ENCODE measurements at places on chromosomes 5 and 9.

DNA sequence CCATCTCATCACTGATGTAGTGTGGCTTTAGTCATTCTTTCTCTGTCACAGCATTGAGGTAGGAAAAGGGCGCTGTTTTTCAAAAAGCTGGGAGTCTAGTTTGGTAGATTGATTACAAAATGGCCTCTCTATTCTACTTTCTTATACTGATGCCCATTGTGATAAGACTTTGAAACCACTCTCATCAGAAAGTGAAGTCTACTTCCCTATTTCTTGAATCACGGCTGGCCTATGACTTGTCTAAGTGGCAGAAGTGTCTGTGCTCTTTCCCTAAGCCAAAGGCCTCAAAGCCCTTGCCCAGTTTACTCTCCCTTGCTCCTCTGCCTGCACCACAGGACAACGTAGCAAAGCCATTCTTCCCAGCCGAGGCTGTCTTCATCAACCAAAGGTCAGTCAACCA is 83.0 kb upstream of the IL33 start:
- DNase-seq, result no peak

GRCh38 chr9:120336021-120336752 is 243.8 kb downstream of the CDK5RAP2 start:
- no peak for DNase-seq

DNA sequence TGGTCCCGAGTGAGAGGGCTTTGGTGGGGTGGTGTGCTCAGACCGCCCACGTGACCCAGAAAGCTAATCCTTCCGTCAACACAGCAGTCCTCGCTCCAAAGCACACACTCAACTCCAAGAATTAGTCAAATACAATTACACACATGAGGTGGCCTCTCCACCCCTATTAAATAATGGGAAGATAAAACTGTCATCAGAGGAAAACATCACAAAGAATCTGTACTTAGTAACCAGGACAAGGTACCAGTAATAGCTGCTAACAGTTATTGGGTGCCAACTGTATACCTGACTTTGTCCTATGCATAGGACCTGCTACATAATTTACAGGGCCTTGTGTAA is 222.8 kb downstream of the HSPA4 start:
- DNase-seq, result no peak

- no peak for DNase-seq
These were observed 346.9 kb upstream of the ARRDC3 start for GRCh38 chr5:91730026-91730425.

DNA sequence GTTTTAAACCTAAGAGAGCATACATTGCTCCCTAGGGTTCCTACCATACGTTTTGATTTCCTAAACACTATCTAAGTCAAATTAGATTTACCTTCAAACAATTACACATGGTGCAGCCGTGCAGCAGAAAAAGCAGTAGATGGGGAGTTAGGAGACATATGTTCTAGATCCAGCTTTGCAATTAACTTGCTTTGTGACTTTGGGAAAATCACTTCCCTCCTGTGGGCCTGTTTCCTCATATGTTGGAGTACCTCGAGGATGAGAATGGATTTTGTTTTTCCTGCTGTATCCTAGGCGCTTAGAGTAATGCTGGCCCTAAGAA is 711 bp downstream of the MRPL50 start:
- DNase-seq, result no peak

- DNase-seq, result peak; percentile 12
These were observed 2.5 kb downstream of the FST start for GRCh38 chr5:53482717-53483638.

GRCh38 chr5:35162848-35163709 is 67.2 kb downstream of the PRLR start:
- no peak for DNase-seq

GRCh38 chr5:1507457-1507856 is 16.3 kb downstream of the LPCAT1 start:
- DNase-seq, result no peak

DNA sequence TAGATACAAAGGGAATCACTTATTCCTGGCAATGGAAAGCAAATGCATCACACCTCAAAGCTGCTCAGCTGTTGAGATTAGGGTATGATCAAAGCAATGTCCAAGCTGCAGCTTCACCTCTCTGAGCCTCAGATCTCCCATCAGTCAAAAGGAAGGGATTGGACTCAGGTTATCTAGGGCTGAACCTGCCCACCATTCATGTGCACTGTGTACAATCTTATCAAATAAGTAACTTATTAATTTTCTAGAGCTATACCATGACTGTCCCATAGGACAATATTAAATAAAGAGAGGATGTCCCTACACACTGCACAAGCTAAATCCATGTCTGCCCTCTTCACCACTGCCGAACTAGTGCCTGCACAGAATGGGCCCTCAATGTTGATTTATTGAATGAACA is 127.0 kb downstream of the HSD17B3 start:
- no peak for DNase-seq

DNA sequence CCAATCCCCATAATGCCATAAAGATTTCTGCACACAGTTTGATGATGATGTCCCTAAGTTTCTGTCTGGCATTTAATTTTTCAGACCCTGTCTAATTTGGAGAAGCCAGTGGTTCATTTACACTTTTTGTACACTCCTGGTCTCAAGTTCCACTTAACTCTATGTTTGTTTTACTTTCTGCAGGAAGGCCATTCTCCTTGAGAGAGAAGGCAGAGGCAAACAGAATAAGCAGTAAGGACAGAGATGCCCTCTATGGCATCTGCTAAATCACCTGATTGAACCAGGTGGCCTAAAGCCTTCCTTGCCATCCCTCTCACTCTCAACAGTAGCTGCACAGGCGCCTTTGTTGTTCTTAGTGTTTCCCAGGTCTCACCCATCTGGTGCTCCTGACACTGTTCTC is 86.1 kb upstream of the LRRTM2 start:
- DNase-seq, result no peak

GRCh38 chr5:42962124-42962523 is 78.0 kb downstream of the ANXA2R start:
- DNase-seq, result no peak

GRCh38 chr5:107085572-107085971 is 585.2 kb downstream of the EFNA5 start:
- DNase-seq, result no peak

DNA sequence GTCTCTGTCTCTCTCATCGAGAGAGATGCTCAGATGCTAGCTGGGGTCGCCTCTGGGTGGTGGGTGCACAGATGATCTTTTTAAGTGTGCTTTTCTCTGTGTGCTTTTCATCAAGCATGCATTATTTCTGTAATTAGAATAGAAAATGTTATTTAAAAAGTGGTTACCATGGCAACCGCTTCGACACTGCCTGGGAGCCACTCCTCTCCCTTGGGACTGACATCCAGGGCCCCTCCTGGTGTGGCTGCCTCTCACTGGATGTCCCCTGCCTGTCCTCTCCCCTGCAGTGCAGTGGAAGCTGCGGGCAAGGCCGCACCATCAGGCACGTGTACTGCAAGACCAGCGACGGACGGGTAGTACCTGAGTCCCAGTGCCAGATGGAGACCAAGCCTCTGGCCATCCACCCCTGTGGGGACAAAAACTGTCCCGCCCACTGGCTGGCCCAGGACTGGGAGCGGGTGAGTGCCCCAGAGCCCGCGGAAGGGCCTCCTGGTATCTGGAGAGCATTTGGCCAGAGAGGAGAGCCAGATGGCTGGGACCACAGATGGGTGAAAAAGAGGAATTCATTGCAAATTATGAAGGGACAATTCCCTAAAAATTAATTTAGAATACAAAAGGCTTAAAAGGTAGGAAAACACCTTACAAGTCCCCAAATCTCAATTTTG is 34.7 kb downstream of the ADAMTSL2 start:
- no peak for DNase-seq

- no peak for DNase-seq
These were observed 9.8 kb downstream of the SLC44A1 start for GRCh38 chr9:105254226-105254625.

DNA sequence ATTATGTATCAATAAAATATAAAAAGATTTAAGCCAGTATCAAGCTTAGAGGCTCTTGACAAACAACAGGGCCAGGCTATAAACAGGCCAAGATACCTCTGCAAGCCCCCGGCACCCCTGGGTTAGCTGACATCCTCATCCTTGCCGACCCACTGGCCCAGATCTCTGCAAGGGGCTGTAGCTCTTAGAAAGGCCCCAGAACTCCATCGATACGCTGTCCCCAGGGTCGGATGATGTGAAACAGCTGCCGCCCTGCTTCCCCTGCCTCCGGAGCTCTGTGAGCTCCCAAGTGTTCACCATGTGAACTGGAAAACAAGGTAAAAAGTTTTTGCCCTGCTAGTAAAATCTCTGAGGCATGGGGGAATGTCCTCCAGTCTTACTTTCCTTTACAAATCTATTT is 20.1 kb downstream of the SH3PXD2B start:
- DNase-seq, result no peak

DNA sequence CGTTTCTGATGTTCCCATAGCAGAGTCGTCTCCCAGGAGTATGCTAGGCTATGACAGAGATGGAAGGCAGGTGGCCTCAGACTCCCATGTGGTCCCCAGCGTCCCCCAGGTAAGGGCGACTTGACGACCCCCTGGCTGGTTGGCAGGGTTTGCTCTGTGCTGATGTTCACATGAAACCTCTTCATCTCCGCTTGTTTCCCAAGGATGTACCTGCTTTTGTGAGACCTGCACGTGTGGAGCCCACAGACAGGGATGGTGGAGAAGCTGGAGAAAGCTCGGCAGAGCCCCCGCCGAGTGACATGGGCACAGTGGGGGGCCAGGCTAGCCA is 108.3 kb downstream of the WNK2 start:
- DNase-seq, result no peak

DNA sequence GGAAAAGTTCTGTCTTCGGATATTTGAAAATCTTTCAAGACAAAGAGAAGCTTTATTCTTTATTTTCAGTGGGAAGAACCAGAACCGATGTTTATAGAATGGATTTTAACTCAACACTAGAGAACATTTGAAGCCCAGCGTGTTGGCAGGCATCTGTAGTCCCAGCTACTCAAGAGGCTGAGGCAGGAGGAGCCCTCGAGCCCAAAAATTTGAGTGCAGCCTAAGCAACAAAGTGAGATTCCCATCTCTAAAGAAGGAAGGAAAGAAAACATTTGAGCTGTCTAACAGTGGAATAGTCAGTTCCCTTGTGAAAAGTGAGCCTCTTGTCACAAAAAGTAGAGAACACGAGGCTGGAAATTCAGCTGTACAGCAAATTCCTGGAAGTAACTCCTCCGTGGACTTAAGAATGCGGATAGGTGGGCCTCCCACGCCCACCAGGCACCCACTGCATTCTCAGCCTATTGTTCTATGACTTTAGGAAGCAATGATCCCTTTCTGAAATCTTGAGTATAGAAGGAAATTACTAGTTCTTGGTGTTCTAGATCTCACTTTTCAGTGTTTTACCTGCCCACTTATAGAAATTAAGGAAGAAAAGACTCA is 2.3 kb upstream of the PTPDC1 start:
- DNase-seq, result no peak

DNA sequence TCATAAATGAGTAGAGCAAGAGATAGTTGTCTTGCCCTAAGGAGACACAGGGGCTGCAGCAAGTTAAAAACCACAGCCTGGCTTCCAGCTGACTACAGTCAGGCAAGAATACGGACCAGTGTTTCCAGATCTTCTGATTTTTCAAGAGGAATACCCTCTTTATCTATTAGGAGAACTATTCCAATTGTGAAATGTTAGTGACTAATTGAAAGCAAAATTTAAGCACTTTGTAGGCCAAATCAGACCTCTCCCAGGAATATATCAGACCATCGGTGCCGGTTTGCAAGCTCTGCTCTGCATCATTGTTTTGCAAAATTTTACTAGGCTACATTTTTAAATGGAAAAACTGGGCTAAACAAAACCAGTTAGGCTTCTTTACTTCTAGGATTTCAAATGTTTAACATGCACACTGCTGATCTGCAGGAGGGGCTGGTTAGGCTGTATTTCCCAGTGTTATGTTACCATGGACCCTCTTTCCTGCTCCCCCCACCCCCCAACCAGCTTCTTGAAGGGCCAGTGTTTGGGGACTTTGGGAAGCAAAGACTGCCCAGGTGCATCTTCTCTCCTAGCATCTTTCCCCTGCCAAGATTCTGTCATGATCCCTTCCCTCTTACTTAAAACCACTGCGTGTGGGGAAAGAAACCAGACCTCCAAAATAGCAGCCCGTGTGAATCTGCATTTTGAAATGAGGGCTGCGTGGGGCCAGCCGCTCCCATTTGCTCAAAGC is 1.1 kb upstream of the ARSI start:
- no peak for DNase-seq

- no peak for DNase-seq
These were observed 391.8 kb upstream of the ZNF608 start for GRCh38 chr5:125138266-125138665.

GRCh38 chr5:97276474-97277120 is 93.5 kb upstream of the RIOK2 start:
- no peak for DNase-seq

- no peak for DNase-seq
These were observed 86.2 kb upstream of the HSPA9 start for GRCh38 chr5:138661291-138661960.

DNA sequence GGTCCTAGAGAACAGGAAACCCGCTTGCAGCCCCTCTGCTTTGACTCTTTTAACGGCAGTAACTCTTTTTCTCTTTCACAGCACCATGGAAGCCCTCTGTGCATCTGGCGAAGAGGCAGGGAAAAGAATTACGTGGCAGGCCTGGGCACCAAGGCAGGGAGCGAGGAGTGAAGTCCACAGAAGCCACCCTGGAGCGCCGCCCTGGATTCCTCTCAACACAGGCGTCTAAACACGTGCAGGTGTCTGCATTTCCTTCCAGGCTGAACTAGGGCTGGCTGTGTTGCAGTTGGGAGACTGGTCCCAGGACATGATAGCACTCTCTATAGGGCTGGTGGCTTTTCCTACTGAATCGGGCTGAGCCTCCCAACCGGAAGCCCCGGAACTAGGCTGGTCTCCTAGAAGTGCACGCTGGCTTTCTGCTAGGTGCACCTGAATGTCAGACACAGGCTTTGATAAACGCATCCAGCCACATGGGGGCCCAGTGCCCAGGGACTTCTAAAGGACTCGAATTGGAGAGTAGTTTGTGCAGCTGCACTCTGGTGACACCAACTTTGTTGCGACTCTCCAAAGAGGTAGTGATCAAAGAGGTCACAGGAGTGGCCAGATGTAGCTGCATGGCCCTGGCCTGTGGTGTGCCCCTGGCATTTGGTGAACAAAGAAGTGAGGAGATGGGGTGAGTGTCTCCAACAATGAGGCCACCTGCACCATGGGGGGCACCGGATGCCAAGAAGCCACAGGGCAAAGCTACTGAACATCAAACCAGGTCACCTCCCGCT is 54.5 kb downstream of the AK8 start:
- no peak for DNase-seq

- DNase-seq, result no peak
These were observed 60.0 kb downstream of the RALGPS1 start for GRCh38 chr9:126974594-126974993.

GRCh38 chr5:178116143-178116885 is 3.0 kb downstream of the N4BP3 start:
- DNase-seq, result peak; percentile 72

- DNase-seq, result no peak
These were observed 52.4 kb downstream of the GOLM1 start for GRCh38 chr9:86046930-86047341.

Measured in activated naive CD4-positive, alpha-beta T cell treated with Interleukin-2 at 50 U/mL for 16 hours (primary cell).